CD4-positive, alpha-beta T cell treated with Interferon alpha-2 for 1 hour (primary cell): ENCODE measurements at places on chromosomes 7 and 10.

DNA sequence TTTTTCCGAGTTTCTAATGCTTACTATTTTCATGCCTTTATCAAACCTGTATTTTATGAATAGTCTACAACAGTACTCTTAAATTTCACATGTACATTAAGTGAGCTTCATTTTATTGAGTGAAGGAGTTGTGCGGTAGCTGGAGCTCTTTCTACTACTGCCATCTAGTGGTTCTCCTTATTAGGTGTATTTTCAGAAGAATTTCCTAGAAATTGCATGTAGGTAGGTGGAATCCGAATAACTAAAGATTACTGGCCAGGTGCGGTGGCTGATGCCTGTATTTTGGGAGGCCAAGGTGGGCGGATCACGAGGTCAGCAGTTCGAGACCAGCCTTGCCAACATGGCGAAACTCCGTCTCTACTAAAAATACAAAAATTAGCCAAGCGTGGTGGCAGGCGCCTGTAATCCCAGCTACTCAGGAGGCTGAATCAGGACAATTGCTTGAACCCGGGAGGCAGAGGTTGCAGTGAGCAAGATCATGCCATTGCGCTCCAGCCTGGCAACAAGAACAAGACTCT lies 38.3 kb downstream of the LRRC72 start:
- peak; percentile 62 for DNase-seq

DNA sequence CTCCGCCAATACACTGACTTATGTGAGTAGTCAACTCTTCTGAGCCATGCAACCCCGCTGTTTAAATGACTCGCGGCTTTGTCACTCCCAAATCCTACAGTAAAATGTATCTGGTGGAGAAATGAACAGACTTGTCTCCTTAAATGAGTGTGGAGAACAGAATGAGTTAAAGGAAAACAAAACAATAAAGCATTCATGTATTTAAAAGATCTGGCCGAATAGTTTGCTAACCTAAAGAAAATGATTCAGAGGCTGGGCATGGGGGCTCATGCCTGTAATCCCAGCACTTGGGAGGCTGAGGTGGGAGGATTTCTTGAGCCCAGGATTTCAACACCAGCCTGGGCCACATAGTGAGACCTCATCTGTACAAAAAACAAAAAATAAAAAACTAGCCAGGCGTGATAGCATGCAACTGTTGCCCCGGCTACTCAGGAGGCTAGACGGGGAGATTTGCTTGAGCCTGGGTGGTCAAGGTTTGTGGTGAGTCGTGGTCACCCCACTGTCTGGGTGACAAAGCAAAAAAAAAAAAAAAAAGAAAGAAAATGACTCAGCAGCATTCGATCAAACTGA lies 86.5 kb upstream of the PFKP start:
- no peak for DNase-seq

DNA sequence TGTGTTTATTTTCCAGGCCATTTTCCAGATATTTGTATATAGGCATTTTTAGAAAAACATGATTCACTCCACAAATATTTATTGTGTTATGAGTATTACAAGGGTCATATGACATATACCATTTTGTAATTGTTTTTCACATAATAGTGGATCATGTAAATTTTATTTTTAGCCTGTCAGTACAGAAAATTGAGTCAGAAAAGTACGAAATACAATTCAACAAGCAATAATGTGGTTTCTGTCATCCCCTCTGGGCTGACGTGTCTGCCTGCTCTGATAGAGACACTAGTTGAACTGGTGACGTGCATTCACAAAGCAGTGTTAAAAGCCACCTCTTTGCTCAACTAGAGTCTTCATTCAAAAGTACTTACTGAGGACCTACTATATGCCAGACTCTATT lies 97.9 kb upstream of the STEAP1B start:
- no peak for DNase-seq

DNA sequence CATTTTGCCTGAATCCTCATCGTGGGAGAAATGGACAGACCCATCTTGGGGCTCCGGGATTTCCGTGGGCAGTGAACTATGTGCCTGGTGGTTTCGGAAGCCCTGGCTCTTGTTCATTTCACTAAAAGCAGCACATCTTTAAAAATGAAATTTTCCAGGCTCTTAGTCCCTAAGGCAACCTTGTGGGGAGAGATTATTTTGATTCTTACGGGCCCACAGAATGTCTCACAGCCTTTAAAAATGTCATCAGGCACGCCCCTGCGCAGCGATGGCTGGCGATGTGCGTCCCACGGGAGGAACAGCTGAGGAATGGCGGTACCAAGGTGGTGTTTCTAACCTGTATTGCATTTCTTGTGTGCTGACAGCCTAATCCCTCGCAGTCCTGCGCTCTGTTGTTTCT lies 189.7 kb downstream of the CCDC3 start:
- DNase-seq, result no peak

- no peak for DNase-seq
Observed at GRCh38 chr7:132825932-132826835, 249.9 kb upstream of the PLXNA4 start.

DNA sequence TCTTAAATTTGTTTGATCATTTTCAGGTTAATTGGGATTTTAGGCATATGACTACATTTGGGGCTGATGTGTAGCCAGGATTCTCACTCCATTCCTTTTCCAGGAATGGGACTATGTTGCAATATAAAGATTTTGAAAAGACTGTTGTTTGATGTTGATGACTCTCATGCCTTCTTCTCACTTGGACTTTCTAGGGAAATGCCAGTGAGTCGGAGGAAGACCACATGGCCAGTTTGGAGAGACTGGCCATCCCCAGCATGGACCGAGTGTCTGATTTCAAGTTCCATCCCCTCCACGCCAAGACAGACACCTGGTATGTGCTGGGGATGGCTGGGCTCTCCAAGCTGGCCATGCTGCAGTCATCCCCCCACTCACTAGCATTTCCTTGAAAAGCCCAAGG lies 5.5 kb downstream of the IGFBP3 start:
- DNase-seq, result no peak

GRCh38 chr10:84824525-84824924 lies 496.1 kb downstream of the CCSER2 start:
- DNase-seq, result no peak

GRCh38 chr7:14294637-14295036 lies 305.2 kb upstream of the ETV1 start:
- no peak for DNase-seq

DNA sequence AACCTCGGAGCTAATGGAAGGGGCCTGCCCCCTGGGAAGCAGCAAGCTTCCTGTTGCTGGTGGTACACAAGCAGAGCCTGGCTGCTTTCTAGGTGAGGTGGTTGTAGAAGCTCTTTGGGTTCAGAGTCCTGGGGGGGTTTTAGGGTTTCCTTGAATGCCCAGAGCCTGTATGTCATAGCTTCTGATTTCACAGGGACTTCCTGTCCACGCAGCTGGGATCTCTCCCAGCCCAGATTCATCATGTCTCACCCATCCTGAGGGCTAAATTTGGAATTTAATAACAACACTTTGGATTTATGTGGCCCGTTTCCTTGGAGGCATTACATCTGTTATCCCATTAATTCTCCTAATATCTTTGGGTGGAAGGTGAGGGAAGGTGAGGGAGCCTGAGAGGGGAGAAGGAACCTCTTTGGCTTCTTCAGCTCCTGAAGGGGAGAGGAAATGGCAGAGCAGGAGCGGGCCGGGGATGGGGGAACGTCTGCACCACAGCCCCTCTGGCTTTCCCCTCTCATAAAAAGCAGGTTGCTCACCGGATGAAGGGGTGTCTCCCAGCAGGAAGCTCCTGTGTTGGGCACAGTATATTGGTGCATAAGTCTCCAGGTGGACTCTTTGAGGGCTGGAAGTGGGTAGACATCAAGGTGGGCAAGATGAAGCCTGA lies 19.7 kb downstream of the RPS24 start:
- no peak for DNase-seq

DNA sequence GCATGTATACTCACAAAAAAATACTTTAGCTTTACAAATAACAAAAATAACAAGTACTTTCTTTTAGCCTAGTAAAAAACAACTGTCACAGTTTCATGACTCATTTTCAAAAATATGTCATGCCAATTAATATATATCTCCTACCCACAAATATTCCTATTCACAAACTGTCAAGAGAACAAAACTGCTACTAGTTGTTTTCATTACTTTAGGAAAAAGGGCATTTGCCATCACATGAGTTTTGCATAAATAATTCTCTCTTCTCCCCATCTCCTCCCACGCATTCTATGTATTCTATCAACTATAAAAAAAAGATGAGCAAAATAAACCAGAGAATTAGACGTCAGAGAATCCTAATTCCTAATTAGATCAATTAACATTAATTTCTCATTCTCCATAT lies 87.6 kb downstream of the PIP4K2A start:
- no peak for DNase-seq

DNA sequence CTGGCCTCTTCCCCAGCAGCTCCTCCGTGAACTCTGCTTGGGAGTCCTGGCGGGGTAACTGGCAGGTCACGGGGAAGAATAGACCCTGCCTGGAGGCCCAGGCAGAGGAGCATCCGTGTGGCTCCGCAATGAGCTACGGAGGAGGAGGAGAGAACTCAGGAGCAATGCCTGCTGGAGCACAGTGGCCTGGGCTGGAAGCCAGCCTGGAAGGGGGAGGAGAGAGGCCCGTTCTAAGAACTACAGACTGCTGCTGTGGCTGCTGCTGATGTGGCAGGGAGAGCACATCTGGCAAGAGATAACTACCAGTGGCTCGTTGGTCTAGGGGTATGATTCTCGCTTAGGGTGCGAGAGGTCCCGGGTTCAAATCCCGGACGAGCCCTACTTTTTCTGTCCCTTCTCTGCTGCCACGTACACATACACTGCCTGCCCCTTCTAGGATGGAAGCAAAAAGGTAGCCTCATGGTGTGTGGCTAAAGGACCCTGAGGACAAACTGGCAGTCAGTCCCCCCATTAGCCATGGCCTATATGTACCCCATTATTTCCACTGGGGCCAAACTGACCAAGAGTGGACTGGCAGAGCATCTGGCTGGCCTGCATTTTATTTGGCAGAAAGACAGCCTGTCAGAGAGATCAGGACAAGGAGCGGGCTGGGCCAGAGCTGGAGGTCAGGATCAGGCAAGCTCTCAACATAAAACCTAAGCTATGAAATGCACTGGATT lies 7.7 kb upstream of the OPN1SW start:
- no peak for DNase-seq

DNA sequence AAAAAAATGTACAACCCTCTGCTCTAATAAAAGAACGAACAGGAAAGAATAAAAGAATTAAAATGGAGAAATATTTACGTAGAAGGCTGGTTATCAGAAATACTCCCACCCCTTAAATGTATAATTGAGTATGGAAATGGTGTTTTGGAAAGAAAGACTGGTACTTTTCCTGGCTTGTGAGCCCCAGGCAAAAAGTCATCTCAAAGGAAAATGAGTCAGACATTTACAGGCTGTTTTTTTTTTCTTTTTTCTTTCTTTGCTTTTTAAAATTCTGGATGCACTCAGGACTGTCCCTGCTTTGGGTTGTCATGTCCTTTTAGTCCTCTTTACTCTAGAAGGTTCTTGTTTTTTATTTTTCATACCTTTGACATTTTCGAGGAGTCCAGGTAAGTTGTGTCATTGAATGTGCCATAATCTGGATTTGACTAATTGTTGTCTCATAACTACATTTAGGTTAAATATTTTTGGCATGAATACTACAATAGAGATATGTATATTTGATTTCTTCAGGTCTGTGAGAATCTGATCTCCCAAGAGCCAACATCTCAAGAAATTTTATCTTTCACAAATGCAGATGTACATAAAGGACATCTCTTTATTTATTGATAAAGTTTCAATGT lies 313.0 kb upstream of the GLI3 start:
- no peak for DNase-seq

GRCh38 chr7:37784015-37784414 lies 64.4 kb upstream of the NME8 start:
- DNase-seq, result no peak

DNA sequence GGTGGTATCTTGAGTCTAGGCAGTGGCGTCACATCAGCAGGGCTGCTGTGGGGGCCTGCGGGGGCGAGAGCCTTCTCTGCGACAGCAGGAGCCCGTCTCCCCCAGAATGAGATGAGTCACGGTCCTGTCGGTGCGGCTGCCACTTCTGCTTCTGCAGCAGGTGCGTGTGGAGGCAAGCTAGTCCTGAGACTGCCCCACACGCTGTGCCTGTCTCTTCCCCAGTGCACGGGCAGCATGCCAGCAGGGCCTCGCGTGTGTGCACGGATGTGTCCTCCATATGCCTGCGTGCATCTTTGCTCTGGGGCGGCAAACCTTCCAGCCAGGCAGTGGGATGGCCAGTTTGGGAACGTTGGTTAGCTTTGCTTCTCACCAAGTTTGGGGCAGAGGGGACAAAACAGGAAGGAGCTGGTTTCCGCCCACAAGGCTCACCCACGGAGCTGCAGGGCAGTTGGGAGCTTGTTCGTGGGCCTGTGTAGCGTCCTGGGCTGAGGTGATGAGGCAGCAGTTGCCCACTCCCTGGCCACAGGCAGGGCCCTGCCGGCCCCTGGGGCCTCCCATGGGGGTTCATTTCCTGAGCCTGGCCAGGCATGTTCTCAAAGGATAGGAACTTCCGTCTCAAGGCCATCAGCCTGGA lies 60.8 kb upstream of the PPIF start:
- DNase-seq, result peak; percentile 85

GRCh38 chr7:87414794-87415188 lies 60.7 kb downstream of the ABCB4 start:
- DNase-seq, result no peak

DNA sequence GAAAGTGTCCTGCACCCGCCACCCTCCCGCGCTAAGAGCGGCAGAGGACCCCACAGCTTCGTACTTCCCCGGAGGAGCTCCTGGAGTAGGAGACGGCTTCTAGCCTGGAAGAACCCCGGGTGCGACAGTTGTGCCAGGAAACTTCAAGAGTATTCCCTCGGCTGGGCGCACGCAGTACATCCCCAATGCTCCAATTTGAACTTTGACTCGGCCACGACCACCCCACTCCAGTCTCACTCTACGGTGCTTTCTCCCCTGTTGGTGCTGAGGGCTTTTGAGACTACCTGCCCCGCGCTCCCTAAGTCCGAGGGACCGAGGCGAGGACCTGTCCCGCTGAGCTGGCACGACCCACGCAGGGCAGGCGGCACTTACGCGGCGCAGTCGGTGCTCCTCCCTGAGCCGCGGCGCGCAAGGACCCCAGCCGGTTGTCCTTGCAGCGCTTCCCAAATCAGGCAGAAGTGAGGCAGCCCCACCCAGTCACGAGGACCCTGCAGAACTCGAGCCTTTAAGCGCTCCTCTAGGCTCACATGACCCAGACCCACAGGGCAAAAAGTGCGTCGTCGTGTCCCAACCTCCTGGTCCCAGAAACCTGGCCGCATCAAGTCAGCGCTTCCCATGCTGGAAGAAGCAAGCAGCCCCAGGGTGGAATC lies at the start of gene CPVL:
TSS of gene CPVL (minus strand) at position 481 of the 650 bp plus-strand sequence. CDS start 25,476 bp downstream, outside the sequence.
- DNase-seq, result no peak

GRCh38 chr10:106405141-106405540 lies 759.4 kb downstream of the SORCS1 start:
- DNase-seq, result no peak

DNA sequence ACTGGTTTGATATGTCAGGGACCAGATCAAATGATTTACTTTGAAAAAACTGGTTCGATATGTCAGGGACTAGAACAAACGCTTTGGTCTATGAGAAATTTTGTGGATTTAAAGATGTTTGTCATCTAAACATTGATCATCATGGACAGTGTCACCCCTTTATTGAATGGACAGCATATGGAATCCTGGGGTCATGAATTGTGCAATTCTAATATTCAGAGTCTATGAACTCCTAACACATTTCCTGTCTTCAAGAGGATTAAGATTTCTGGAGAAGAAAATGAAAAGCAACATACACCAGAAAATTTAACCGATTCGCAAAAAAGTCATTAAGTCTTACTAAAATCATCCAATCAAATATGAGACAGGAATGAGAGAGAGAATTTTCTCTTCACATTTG lies 106.4 kb upstream of the FAM133B start:
- no peak for DNase-seq
